CD4-positive, alpha-beta T cell (primary cell): ENCODE measurements at places on chromosomes 2 and 18. TPM values are rescaled to one million over a fixed set of nuclear protein-coding genes. Genes with fewer than 3 reads are reported as not detected.

DNA sequence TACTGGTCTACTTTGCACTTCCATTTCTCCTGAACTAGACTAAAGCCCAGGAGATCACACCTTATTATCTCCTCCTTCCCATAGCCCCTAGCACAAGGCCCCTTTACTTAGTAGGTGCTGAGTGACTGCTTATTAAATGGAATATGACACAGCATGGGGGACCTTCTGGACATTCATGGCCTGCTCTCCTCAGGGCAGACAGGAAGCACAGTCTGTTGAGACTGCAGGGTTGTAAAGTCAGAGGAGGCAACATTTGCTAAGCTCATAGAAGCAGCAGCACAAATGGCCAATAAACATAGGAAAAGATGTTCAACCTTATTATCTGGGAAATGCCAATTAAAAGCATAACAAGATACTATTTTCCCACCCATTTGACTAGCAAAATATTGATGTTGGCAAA, 75.3 kb downstream of the DNMT3A start:
- DNase-seq: no peak

- DNase-seq: no peak
These were observed 58.3 kb upstream of the BCL2L11 start for GRCh38 chr2:111062417-111062816.

DNA sequence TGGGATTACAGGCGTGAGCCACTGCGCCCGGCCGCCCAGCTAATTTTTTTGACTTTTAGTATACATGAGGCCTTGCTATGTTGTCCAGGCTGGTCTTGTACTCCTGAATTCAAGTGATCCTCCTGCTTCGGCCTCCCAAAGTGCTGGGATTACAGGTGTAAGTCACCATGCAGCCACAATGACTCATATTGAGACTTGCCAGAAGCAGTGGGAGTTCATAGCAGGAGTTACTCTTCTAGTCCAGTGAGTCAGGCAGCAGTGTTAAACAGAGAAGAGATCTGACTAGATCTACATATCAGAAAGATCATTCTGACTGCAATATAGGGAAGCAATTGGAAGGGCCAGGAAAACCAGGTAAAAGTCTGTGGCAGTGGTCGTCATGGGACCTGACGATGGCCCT, 1.5 kb upstream of the FLACC1 start:
- no peak for DNase-seq

GRCh38 chr2:239715606-239716005, 309.5 kb downstream of the NDUFA10 start:
- no peak for DNase-seq

DNA sequence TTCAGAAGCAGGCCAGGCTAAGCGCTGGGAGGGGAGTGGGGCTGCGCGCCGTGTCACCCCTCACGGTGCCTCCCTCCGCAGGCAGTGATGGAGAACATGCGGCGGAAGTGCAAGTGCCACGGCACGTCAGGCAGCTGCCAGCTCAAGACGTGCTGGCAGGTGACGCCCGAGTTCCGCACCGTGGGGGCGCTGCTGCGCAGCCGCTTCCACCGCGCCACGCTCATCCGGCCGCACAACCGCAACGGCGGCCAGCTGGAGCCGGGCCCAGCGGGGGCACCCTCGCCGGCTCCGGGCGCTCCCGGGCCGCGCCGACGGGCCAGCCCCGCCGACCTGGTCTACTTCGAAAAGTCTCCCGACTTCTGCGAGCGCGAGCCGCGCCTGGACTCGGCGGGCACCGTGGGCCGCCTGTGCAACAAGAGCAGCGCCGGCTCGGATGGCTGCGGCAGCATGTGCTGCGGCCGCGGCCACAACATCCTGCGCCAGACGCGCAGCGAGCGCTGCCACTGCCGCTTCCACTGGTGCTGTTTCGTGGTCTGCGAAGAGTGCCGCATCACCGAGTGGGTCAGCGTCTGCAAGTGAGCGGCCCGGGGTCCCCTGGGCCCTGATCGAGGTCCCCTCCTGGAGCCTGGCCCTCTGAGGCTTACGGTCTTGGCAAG, 12.2 kb downstream of the WNT10A start:
- peak; percentile 81 for DNase-seq

DNA sequence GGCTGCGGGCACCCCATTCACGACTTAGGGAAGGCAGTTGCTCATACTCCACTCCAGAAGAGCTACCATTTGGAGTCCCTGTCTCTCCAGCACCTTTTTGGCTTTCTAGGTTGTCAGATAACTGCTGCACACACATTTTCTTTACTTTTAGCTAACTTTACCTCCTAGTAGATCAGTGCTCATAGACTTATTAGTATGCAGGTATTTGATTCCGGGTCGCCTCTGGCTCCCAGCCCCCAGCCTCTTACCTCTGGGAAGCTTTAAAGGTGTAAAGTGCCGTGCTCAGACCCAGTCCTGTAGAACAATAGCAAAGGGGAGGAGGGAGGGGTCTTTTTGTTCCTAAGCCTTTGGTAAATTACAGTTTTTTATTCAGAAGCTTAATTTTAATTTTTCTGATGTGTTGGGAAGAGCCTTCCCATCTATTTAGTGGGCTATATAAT, 102.9 kb downstream of the SPTBN1 start:
- DNase-seq: no peak

The CABYR gene
- 0.85 TPM for total RNA-seq

DNA sequence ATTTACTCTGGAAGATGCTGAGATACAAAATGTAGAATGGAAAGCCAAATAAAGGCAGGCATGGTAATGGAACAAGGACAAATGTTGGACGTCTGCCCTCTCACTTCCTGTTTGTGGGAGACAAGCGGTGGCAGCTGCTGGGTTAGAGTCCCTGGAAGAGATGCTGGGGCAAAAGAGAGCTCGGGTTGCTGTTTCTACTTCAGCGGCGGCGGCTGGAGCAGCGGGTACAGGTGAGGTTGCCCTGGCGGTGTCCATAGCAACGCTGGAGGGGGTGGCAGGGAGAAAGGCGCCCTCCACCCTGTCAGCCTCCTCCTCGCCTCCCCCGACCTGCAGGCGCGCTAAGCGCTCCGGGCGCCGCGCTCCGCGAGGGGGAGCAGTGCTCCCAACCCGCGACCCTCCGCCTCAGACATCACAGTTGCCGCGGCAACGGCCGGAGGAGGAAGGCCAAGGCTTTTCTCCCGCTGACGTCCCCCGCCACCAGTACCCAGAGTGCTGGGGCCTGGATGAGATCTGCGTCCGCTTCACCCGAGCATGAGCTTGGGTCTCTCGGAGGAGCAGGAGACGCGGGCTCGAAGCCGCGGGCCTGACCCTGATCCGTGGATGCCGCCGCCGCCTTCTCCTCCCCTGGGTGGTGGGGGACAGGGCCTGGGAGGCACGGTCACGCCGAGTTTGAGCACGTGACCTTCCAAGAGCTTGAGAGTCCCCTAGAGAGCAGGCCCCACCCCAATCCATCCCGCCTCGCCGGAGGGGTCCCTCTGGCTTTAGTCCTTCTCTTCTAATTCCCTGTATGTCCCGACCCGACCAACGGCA, 65.6 kb downstream of the NOL4 start:
- DNase-seq: no peak

GRCh38 chr2:207224381-207224780, 58.6 kb upstream of the KLF7 start:
- no peak for DNase-seq

The LIPG gene
- not detected for total RNA-seq

DNA sequence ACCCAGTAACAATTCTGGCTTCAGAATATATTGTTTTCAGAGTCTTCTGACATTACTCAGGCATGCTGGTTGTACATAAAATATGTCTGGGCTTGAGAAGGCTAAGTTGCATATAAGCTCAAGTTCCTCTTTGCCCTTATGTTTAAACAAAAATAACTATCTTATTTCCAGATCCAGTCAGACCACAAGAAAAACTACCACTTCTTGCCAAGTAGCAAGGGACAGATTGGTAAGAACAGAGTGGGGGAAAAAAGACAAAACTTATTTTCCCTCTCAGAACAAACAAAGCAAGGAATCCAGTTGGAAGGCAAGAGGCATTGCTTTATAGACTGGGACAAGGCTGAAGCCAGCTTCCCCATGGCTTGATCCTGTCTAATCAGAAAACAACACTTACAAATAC, 1036.7 kb upstream of the CELF4 start:
- DNase-seq: no peak

- no peak for DNase-seq
These were observed 4.8 kb downstream of the MEX3C start for GRCh38 chr18:51192696-51193095.

GRCh38 chr2:22153931-22154613, 1030.3 kb downstream of the TDRD15 start:
- DNase-seq: no peak
